ENCODE measurements at places on chromosomes 16 and 17.
A peak's percentile ranks its signal among the peaks of the same experiment; 100 is the strongest.

GRCh38 chr17:54353789-54354525 is 531.2 kb downstream of the KIF2B start:
- no peak for DNase-seq

- DNase-seq, result no peak
Observed at GRCh38 chr16:80611171-80611929, 70.6 kb downstream of the DYNLRB2 start.

GRCh38 chr17:13047011-13047606 is 29.3 kb upstream of the ELAC2 start:
- no peak for DNase-seq

GRCh38 chr17:16928406-16929034 is 43.4 kb downstream of the TNFRSF13B start:
- no peak for DNase-seq

DNA sequence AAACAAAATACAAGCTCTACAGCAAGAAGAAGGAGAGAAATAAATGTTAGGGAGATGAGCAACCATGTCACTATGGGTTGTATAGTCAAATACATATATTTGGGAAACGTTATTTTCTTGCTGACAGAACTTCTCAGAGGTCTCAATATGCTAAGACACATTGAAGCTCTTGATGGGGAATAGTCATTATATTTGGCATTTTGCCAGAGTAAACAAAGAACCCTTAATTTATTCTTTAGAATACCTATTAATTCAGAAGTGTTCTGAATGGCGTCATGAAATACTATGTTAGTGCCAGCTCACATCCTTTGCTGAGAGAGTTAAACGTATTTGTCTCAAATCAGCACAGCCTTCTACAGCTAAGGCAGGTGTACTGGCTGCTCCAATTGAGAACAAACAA is 458.9 kb downstream of the CDH13 start:
- peak; percentile 54 for DNase-seq

DNA sequence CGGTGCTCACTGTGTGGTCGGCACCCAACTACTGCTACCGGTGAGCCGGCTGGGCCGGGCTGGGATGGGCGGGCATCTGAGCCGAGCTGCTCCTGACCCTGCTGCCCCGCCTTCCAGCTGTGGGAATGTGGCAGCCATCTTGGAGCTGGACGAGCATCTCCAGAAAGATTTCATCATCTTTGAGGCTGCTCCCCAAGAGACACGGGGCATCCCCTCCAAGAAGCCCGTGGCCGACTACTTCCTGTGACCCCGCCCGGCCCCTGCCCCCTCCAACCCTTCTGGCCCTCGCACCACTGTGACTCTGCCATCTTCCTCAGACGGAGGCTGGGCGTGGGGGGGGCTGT is 6.9 kb downstream of the TBX6 start:
- DNase-seq, result no peak

- peak; percentile 93 for DNase-seq
Observed at GRCh38 chr16:76583466-76583865, 306.3 kb downstream of the CNTNAP4 start.

DNA sequence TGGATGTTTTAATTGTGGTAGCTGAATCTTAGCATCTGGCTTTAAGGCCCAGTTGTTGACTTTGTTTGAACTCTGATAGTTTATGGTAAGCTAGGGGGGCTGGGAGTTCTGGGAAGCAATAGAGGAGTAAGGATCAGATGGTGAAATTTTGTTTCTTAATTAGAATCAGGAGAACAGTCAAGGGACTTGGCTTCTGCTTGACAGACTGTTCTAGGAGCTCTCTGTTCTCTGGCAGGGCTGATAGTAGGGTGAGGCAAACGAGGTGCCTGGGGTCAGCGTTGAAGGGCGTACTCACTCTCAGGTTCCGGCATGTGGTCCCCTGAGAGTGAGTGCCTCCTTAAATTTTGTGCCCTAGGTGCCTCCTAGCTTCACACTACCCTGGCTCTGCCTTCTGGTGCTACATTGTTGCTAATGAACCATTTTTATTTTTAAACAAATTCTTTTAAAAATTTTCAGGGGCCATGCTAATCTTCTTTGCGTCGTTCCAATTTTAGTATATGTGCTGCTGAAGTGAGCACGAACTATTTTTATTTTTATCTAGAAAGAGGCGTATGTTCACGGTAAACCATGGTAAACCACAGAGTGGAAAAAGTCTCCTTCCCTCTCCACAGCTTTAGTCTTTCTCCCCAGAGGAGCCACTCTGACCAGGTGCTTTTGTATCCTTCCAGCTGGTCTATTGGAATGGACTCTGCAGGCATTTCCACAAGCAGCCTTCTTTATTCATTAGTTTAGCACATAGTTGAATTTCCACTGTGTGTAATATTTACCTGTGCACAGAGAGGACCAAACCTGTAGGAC is 19.7 kb downstream of the SLC7A6 start:
- DNase-seq, result no peak

DNA sequence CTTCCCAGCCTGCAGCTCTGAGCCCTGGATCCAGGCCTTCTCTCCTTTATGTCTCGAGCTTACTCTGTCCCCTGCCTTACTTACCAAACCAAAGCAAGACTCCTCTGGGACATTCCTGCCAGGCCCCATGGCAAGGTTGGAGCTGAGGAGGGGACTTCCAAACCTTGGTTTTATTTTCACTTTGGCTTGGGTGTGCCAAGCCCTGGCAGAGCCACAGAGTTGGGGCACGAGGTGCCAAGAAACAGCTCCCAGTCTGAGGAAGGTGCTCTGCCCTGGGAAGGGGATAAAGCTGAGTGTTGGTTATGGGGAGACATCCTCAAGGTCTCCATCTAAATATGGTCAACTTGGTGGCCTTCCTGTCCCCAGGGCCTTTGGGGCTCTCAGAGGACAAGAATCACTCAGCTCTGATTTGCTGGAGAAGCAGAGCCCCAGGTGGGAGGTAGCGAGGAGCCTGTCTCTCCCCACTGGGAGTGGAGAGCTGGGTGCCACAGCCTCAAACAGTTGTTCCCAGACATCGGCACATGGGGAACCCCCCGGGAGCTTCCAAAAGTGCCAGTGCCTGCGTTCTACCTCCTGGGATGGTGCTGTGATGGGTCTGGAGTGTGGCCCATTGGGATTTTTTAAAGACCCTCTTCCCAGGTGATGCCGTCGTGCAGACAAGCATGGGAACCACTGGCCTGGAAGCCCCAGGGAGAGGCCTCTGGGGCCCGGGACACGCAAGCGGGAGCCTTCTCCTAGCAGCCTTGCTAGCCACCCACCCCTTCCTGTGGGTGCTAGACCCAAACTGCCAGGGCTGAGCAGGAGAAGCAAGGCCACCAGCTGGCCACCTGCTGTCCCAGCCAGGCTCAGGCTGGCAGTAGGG is 10.3 kb downstream of the NLRC5 start:
- no peak for DNase-seq

GRCh38 chr16:21608639-21609328 is 9.4 kb downstream of the METTL9 start:
- no peak for DNase-seq

DNA sequence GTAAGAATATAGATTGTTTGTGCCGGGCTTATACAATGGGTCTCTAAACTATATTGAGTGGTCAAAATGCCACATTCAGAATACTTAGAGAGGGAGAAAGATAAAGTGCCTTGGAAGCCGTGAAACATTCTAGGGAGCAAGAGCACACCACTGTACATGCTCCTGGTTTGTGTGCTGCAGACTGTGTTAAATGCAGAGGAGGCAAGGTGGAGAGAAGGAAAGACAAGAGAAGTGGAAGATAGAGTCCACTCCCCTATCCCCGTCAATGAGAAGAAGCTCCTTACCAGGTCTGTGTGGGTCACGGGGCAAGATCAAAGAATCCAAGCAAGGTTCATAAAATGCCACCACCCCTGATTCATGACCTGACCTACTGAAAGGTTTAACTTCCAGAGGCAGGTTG is 267.1 kb upstream of the TBX2 start:
- DNase-seq, result no peak

- no peak for DNase-seq
Observed at GRCh38 chr16:15518381-15519351, 84.3 kb downstream of the BMERB1 start.

- DNase-seq, result no peak
Observed at GRCh38 chr17:44014133-44014436, 678 bp downstream of the TMEM101 start.

GRCh38 chr17:43528319-43528987 is 17.7 kb downstream of the ETV4 start:
- DNase-seq, result no peak

Data from NCI-H1105 treated with DMSO at 0.1 percent for 48 hours (cell line).